ENCODE measurements at places on chromosomes 13 and 19. TPM values are rescaled to one million over a fixed set of nuclear protein-coding genes. Genes with fewer than 3 reads are reported as not detected.
A peak's percentile ranks its signal among the peaks of the same experiment; 100 is the strongest.

DNA sequence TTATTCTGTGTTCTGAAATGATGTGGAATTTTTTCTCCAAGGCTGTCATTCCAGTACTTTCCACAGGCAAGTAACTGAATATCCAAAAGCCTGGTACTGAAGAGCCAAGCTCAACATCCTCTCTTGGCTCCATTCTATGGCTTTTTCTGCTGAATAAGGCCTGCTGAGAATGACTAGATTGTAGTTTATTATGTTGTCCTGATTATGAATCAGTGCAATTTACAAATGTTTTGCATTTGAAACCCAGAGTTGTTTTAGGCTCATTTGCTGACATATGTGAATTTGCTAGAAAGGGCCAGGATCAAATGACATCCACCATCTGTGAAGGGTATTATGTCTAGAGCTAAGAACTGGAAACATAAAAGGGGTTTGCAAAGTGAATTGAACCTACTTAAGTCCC, 596.6 kb downstream of the KCTD12 start:
- DNase-seq: no peak

DNA sequence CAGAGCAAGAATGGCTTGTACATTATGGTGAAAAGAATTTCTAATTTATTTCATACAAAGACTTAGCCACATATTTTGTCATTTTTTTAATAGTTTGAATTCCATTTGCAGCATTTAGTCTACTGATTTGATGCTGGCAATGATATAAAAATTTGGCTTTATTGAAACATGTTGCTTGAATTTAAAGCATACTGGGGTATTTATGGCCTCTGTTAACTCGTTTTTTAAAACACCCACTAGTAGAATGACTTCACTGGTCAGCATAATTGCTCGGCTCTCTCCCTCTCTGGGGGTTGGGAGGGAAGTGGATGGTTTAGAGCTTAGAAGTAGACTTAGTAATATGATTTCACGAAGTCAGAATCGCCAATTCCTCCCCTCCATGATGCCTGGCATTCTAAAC, 354.9 kb upstream of the HTR2A start:
- DNase-seq: no peak

- no peak for DNase-seq
Measured at GRCh38 chr19:5809053-5809452, 4.2 kb downstream of the NRTN start.

- DNase-seq: no peak
Measured at GRCh38 chr19:14540741-14541525, 11.5 kb downstream of the TECR start.

GRCh38 chr19:22528956-22529355, 105.2 kb upstream of the ZNF492 start:
- DNase-seq: no peak

- DNase-seq: no peak
Measured at GRCh38 chr19:16820056-16820455, 9.1 kb upstream of the SIN3B start.

GRCh38 chr19:48726556-48726955, 7.0 kb upstream of the MAMSTR start:
- no peak for DNase-seq

DNA sequence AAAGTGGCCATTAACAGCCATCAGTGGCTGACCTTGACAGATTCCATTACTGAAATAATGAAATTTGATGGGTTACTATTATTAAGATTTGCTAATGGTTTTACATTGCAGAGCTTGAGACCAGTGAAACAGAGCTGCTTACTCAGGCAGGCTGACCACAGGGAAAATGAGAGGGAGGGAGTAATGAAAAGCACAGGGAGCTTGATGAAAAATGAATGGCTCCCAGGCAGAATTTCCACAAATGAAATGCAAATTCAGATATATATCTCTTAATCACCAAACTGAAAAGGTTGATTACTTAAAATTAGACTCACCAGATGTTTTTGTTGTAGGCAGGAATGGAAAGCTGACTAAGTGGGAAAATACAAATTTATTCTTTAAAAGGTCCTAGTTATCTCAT, 36.1 kb downstream of the HTR2A start:
- DNase-seq: no peak

- DNase-seq: no peak
Measured at GRCh38 chr19:8611391-8611876, 919 bp upstream of the ADAMTS10 start.

DNA sequence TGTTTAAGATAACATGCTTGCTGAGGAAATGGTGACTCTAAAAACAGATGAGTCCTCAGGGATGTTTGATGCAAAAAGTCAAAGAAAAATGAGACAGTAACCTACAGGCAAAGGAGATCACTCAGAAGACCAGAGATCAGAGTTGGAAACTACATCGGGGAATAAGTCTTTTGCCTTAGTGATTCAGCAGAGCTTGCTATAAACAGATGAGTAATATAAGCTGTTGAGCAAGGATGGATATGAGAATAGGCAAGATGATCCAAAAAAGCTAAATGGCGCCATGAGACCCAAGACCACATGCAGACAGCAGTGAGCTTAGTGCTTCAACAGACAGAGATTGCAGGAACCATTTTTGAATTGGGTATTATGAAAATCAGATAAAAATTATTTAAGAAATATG, 168.6 kb downstream of the POSTN start:
- DNase-seq: no peak

DNA sequence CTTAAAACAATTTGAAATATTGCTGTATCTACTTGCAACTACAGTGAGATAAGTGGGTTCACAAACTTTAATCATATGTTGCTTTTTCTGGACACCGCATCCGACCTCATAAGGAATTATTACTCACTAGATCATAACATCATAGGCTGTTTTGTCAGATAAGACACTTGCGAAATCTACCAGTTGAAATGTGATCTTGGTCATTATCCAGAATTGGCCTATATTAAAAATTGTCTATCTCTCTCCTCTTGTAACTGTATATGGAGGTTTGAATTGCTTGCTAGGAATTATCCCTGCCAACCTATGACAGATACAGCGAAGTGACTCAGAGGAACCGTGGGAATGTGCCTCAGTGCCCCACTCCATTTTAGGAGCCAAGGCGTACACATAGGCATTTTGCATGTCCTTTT, 117.0 kb upstream of the POSTN start:
- DNase-seq: no peak

DNA sequence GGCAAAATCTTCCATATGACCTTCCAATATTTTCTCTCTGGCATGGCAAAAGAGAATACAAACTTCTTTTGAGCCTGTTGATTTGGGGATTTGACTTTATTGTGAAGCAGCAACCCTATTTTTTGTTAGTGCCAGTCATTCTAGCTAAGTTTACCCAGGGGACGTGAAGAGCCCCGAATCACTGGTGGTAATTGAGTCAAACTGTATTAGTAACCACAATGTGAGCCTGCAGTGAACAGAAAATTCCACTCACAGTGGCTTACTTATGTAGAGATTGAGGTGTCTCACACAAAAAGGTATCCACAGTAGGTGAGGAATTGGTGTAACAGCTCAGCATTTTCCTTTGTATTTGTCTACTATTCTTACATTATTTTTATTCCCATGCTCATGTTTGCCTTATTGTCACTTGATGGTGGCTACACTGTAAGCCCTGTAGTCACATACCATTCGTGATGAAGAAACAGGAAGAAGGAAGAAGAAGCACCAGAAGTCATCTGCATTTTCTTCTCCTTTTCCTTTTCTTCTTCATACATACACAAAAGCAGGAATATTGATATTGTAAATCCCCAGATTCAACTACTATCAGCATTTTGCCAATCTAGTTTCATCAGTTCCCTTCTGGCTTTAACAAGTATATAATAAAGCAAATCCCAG, 33.3 kb upstream of the MYCBP2 start:
- DNase-seq: no peak

DNA sequence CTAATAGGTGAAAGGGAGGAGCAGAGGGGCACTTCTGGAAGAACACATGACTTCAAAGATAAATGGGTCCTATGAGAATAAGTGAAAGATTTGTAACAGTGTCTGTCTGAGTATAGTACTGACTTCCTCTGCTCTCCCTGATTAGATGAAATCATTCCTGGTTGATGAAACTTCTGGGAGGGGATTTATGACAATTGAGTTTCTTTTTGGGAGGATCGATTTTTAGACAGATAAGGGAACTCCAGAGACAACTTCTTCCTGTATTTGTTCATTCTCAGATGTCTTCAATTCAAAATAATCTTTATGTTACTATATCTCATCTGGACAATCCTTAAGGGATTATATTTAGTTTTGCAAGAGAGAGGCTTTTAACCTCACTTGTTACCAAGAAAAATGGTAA, 20.0 kb downstream of the SETDB2 start:
- DNase-seq: no peak

DNA sequence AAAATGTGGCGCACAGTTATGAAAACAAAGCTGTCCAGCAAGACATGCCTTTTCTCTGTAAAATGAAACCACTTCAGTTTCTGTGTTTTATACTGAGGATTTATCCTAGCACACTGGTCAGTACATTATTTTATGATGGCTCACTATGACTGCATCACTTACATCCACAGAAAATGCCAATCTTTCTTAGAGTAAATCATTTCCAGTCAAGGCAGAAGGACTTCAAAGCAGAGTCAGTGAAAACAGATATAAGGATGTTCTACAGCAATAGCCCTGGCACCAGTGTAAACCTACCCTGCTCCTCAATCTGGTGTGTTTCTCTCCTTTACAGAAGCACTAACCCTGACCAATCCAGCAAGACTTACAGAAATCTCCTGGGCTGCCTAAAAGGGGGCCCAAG, 473.5 kb downstream of the GPC6 start:
- no peak for DNase-seq

- no peak for DNase-seq
Measured at GRCh38 chr13:97226788-97227627, 4.9 kb downstream of the MBNL2 start.

GRCh38 chr19:54436628-54437252, 12.3 kb upstream of the LENG8 start:
- DNase-seq: no peak

- no peak for DNase-seq
Measured at GRCh38 chr13:99416411-99417121, 84.7 kb upstream of the TM9SF2 start.

DNA sequence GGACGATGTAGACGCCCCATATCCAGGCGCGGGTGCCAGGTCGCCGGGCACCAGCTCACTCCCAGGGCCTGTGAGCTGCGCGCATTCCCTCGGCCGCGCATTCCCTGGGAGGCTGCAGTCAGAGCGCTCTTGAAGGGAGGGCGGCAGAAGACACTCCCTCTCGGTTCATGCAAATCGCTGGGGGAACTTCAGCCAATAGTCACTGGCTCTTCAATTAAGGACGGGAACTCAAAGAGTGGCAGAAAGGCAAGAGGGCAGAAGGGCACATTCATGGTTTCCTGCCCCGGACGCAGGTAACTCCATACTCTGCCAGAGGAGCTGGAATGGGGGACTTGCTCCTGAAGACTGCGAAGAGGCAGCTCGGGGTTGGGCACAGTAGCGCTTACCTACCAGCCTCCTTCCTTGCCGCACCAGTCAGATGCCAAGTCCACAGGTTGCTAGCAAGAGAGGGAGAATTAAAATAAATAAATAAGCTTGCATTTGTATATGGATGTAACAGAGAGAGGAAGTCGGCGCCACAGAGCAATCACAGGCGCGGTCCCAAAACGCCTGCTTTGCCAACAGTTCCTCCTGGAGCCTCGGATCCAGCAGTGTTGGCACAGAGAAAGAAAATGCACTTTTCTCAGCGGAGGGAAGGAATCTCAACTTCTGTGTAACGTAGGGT, 459 bp downstream of the PCDH20 start:
- DNase-seq: peak; percentile 50

GNA15 gene
- total RNA-seq: 0.13 TPM

AMER2 gene
- 0.57 TPM for total RNA-seq

ZNF761 gene
- 15.0 TPM for total RNA-seq

KLK11 gene
- total RNA-seq: not detected

CLDN10 gene
- total RNA-seq: 1.1 TPM

KLF5 gene
- total RNA-seq: 62.4 TPM

ZNF441 gene
- 9.6 TPM for total RNA-seq

FARP1 gene
- total RNA-seq: 267 TPM

CACNA1A gene
- total RNA-seq: 0.89 TPM

GGN gene
- 1.3 TPM for total RNA-seq

SPRED3 gene
- total RNA-seq: 7.0 TPM

ZNF567 gene
- 11.0 TPM for total RNA-seq
